ENCODE measurements at places on chromosomes 11 and 22.

DNA sequence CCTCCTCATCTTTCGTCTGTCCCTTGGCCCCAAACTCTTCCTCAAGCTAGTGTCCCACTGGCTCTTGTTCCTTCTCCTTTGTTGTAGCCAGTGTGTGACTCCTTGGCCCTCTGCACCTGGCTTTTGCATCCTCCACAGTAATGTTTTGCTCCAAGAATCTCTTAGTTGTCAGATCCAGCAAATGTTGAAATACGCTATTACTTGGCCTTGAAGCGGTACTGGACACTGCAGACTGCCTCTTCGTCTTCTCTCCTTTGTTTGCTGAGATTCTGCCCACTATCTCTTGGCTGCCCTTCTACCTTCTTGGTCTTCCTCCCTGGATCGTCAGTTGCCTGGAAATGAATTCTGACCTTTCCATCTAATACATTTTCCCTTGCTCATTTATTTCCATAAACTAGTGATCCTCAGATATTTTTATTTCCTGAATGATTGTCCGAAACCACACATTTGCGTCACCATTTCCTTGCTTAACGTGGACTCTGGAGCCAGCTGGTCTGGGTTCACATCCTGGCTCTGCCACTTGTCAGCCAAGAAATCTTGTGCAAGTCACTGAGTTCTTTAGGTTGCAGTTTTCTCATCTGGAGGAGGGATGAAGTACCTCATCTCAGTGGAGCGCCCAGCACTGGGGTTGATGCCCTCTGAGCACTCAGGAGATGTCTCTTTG lies 113.6 kb downstream of the LDLRAD3 start:
- DNase-seq = no peak

- DNase-seq = no peak
These were observed 468.2 kb downstream of the MIAT start for GRCh38 chr22:27125539-27125938.

DNA sequence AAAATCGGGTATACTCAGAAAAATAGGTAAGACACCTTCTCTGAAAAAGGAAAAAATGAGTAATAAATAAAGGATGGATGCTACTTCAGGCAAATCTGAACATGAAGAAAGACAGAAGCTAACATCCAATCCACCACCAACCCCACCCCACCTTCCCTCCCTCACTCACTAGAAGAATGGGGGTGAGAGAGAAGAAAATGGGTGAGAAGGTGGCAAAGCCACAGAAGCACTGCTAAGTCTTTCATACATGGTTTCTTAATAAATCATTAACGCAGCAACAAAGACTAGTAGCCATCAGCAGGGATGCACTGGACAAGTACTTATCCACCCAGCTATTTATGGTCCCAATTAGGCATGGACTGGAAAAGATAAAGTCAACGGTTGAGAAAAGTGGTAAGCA lies 5.9 kb downstream of the FHIP1B start:
- no peak for DNase-seq

DNA sequence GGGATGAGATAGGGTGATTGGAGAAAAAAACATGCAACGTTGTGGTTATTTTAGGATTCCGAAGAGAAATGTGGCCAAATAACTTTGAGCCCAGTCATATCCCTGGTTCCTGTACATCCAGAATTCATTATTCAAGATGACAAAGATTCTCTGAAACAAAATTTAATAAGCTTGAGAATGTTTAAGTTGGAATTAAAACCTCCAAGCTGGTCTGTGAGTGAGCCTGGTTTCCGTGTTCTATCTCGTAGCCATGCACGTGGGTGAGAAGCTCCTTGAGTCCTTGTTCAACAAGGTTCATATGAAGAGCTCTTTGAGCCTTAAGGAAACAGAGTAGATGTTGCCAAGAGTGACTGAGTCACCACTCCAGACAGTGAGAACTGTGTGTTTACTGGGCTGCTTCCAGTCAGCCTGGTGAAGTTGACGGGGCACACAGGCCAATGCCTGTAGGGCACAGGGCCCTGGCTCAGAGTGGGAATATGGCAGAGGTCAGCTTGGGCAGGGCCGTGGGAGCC lies 206.5 kb downstream of the NAV2 start:
- DNase-seq = no peak

GRCh38 chr22:37716708-37717107 lies 19.9 kb downstream of the TRIOBP start:
- DNase-seq = no peak

- DNase-seq = no peak
These were observed 4.8 kb downstream of the OAF start for GRCh38 chr11:120215634-120216033.

DNA sequence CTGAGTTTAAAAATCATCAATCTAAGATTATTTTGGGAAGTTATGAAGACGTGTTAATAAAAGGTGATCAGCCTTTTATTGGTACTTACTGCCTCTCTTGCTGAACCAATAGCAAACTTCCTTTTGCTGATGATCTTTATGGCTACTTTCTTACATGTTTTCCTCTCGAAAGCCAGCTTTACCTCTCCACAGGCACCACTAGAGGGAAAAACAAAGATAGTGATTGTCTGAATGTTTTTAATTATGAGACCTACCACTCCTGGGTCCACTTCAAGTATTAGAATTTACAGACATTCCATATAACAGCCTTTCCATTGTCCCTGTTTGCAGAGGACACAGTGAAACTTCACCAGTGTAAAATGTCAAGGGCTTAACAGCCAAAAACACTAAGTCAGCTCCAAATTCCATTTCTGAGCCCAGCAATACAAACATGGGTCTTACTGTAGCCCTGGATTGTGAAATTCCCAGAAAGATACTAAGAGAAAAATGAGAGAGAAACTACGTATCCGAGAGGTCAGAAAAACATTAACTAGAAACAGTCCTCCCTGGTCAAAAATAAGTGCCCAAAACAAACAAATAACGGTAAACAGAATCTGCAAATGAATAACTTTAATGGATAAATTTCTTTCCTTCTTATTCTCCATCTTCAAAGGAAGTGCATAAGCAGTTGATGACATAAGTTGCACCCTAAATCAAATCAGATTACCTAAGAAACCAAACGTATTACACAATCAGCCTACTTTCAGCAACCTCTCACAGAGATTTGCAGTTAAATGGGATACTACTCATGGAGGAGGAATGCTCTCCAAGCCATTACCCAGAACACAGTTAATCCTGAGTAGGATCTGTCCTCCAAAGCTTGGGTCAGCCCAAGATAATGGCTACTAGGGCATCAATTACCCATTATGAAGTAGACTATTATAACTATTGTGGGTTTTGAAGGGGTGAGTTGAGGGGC lies 29.5 kb downstream of the CHEK2 start:
- no peak for DNase-seq

GRCh38 chr11:102292933-102293332 lies 24.4 kb upstream of the BIRC3 start:
- no peak for DNase-seq

- DNase-seq = peak; percentile 31
These were observed 16.6 kb downstream of the TBC1D10A start for GRCh38 chr22:30309951-30310741.

DNA sequence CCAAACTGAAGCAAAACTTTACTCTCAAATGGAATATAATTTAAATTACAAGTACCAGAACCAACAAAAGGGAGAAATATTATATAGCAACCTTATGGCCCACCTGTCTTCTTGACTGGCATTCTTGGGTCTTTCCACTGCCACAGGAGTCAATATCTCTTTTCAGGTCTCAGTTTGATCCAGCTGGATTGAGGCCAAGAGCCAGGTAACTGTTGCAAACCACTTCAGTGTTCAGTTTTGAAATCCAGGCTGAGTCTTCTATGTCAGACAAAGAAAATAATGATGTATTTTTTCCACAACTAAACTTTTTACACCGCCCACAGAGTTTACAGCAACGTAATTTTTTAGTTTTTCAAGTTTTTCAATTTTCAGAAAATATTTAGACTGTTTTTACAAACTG lies 648 bp downstream of the DLG2 start:
- no peak for DNase-seq

GRCh38 chr11:119764108-119764868 lies 35.3 kb upstream of the NECTIN1 start:
- no peak for DNase-seq

DNA sequence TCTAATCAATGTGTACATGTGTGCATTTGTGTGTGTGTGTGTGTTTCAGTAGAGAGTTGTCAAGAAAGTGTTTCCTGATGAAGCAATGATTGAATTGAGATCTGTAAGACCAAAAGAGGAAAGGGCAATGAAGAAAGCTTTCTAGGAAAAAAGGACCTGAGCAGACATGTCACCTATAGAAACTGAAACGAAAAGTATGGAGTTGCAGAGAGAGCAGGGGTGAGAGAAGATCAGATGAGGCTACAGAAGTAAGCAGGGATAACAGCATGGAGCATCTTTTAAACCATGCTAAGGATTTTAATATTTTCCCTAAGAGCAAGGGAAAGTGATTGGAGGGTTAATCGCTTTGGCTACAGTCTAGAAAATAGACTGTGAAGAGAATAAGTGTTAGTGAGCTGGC lies 1459.4 kb upstream of the TENM4 start:
- DNase-seq = no peak

DNA sequence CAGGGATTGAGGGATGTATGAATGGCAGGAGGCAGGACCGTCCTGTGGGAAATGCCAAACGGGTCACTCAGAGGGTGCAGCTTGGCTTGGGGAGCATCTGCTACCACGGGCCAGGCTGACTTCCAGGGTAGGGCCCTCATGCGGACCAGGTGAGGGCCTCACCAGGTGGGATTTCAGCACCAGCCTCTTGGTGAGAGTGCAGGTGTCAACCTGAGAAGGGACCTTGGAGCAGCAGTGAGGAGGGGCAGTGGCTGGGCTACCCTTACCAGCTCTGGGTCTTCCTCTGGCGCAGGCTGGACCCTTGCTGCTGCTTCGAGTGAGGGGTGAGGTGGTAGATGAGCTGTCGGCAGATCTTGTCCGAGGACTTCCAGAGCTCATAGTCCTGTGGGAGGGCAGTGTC lies 4.9 kb downstream of the LRRC75B start:
- DNase-seq = no peak

GRCh38 chr11:96470521-96470920 lies 80.7 kb downstream of the JRKL start:
- no peak for DNase-seq

DNA sequence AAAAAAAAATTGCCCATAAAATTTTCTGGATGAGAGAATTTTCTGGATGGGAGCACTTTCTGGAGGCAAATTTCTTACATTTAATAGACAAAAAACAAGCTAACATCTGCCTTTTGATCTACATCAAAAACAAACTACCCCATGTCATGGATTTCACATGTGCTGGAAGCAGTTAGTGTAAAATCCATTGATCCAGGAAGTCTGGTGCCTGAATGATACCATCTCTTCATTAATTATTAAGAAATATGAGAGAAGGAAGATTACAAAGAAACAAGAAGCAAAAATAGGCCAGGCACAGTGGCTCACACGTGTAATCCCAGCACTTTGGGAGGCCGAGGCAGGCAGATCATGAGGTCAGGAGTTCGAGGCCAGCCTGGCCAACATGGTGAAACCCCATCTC lies 53.2 kb upstream of the FAM181B start:
- no peak for DNase-seq

- DNase-seq = no peak
These were observed 25.9 kb upstream of the SMTN start for GRCh38 chr22:31055117-31055634.

GRCh38 chr11:15107730-15108515 lies 6.8 kb upstream of the INSC start:
- no peak for DNase-seq

GRCh38 chr11:47609675-47610074 lies 15.5 kb upstream of the C1QTNF4 start:
- DNase-seq = no peak

DNA sequence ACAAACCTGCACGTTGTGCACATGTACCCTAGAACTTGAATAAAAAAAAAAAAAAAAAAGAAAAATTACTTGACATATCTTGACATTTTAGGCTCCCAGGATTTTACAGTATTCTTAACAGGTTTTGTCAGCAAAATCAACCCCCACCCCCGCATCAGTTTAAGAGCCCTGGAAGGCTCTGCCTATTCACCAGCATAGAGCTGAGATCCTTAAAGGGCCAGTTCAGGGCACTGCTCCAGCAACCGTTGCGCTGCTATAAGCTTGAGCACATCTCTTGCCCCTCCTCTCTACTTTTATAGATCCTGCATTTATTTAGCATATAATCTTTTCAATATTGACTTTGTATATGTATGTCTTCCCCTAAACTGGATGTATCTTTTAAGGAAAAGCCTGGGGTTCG lies 697 bp upstream of the PAFAH1B2 start:
- peak; percentile 12 for DNase-seq

DNA sequence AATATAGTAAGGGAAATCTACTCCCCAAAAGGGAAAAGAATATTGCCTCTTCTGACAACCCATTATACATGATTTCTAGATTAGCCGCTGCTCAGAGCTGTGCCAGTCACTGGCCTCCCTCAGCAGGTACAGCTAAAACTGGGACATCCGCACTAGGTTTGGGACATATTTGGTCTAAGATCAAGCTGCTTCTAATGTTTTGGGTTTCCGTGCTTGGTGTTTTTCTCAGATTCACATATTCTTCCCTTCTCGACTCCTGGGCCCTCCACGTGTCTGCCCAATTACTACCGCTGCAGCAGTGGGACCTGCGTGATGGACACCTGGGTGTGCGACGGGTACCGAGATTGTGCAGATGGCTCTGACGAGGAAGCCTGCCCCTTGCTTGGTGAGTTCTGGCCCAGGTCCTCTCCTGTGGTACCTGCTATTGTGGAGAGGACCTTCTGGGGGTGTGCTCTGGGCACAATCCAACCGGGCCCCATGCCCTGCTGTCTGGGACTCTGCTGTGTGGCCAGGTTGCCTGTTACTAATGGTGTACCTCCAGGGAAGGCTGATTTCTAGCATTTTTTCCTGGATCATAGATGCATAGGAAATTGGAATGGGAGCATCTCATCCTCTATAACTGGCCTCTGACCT lies 138.1 kb upstream of the SORL1-AS1 start:
- no peak for DNase-seq

DNA sequence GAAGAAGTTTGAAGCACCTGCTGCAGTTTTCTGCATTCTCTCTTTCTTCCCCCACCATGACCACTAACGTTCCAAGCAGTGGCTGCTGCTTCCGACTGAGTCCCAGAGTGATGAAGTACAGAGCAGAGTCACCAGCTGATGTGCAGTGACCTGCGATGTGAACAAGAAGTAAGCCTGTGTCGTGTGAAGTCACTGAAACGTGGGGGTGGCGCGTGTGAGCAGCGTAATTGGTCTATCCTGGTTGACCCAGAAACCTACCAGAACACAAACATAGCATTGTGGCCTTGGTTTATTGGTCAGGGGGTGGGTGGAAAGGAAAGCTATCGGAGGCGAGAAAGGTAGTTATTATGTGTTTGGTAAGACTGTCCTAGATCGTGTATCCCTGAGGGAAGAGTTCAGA lies 3.5 kb downstream of the KRTAP5-7 start:
- no peak for DNase-seq

GRCh38 chr11:75981546-75981945 lies 166.5 kb downstream of the UVRAG start:
- no peak for DNase-seq
